ENCODE measurements at places on chromosomes 4 and X.

DNA sequence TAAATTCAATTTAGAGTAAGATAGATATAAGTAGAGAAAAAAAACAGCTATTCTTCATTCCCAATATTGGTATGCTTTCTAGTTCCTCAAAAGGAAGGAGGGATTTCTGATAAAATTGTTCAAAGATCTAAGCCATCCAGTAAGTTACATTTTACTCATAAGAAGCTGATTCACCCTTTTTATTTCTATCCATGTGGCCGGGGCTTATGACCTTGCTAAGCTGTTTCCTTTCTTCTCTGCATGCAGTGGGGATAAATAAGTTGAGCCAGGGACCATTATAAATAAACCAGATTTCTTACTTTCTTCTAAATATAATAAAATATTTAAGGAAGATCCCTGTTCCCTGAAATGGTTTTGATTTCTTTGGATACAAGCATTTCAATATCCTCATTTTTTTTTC lies 502.3 kb downstream of the PDHA2 start:
- no peak overlapping the region for H3K27ac ChIP-seq
- no peaks in the 10 kb centered on the region for H3K27me3 ChIP-seq
- no peaks in the 10 kb centered on the region for H3K36me3 ChIP-seq
- no peaks in the 10 kb centered on the region for H3K4me1 ChIP-seq
- no peak overlapping the region for H3K4me3 ChIP-seq

- no peak for DNase-seq
- no peak overlapping the region for H3K27ac ChIP-seq
- no peaks in the 10 kb centered on the region for H3K36me3 ChIP-seq
- no peaks in the 10 kb centered on the region for H3K4me1 ChIP-seq
- no peak overlapping the region for H3K4me3 ChIP-seq
- no peaks in the 10 kb centered on the region for H3K27me3 ChIP-seq
These were observed 89.1 kb downstream of the TBC1D9 start for GRCh38 chr4:140666889-140667614.

DNA sequence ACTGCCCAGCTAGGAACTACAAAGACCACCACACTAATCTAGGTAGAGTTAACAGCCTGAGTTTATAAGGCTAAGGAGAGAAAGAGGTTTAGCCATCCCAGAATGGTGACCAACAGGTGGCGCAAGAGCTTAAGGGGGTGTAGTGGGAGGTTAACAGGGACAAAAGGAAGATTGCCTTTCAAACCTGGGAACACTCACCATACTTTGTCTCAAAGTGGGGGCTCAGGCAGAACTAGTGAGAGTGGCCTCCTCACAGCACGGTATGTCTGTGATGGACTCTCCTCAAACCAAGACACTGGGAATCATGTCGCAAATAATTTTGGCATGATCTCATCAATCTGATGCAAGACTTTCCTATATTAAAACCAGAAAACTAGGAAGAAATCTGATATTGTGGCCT lies 23.4 kb downstream of the CCNI start:
- H3K27ac ChIP-seq: peak overlapping the region; percentile 54
- H3K27me3 ChIP-seq: no peaks in the 10 kb centered on the region
- peak; percentile 48 for DNase-seq
- peaks cover 87% of the 10 kb centered on the region for H3K36me3 ChIP-seq
- peaks cover 11% of the 10 kb centered on the region for H3K4me1 ChIP-seq

DNA sequence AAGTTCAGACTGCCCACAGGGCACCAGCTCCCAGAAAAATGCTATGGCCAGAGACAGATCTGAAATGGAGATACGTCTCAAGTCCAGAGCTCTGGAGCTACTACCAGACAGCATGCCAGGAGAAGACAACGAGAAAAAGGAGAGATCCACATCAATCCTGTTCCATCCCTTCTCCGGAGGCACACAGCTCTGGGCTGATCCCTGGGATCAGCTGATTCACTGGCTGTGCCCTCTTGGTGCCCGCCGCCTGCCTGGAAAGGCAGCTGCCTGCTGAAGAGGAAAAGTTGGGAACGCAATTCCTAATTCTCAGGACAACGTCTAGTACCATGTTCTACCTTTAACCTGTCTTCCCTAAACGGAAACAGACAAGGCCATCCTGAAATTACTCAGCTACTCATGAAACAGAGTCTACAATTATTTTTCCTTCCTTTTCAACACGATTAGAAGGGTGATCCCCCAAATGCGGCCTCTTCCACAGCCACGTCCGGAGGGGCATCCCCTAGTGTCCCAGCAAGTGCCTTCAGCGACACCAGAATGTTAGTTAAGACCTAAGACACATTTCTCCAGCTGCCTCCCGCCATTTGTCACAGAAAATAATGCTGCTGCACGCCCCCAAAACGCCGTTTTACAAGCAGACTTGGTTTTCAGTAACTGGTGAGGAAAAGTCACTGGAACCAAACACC lies 2.4 kb downstream of the ZFYVE28 start:
- H3K4me1 ChIP-seq: peaks cover 78% of the 10 kb centered on the region
- no peaks in the 10 kb centered on the region for H3K36me3 ChIP-seq
- peak overlapping the region; percentile 8 for H3K27ac ChIP-seq
- DNase-seq: no peak

- DNase-seq: no peak
- no peaks in the 10 kb centered on the region for H3K36me3 ChIP-seq
- peaks cover 15% of the 10 kb centered on the region for H3K4me1 ChIP-seq
- H3K27ac ChIP-seq: no peak overlapping the region
- H3K27me3 ChIP-seq: peaks cover 4% of the 10 kb centered on the region
- H3K4me3 ChIP-seq: no peak overlapping the region
These were observed 3.9 kb downstream of the MAMLD1 start for GRCh38 chrX:150366951-150367545.

DNA sequence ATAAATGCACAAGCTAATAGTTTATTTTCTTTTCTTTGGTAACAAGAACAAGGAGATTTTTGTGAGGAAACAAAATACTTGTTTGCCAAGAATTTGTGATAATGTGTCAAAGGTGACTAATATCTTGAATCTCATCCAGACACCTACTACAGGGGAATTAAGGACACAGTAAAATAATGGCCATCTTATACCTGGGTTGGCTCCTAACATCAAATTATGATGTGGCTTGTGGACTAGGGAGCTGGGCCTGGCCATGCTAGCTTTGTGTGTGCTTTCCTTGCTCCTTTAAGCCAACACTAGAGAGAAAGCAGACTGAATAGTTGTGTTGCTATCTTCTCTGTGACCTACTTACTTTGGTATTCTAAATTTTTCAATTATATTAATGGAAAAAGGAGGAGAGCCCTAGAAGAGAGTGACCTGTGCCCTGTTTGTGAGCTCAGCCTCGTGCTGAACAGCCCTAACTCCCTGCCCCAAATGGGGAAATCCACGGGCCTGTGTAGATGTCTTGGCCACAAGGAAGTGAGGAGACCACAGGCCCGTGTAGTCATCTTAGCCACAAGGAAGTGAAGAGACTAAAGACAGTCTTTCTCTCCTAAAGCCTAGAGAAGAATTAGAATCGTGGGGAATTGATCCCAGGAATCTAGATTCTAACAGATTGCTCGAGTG lies 23.3 kb downstream of the ARHGAP24 start:
- no peak overlapping the region for H3K27ac ChIP-seq
- H3K4me3 ChIP-seq: no peak overlapping the region
- no peaks in the 10 kb centered on the region for H3K4me1 ChIP-seq
- DNase-seq: no peak
- no peaks in the 10 kb centered on the region for H3K36me3 ChIP-seq

- H3K4me1 ChIP-seq: peaks cover 28% of the 10 kb centered on the region
- peak overlapping the region; percentile 89 for H3K4me3 ChIP-seq
- peak; percentile 9 for DNase-seq
- H3K27ac ChIP-seq: peak overlapping the region; percentile 76
- H3K27me3 ChIP-seq: no peaks in the 10 kb centered on the region
- H3K36me3 ChIP-seq: no peaks in the 10 kb centered on the region
These were observed 39.8 kb upstream of the NAP1L5 start for GRCh38 chr4:88737307-88737941.

GRCh38 chr4:86831262-86832130 lies 17.7 kb downstream of the SLC10A6 start:
- no peaks in the 10 kb centered on the region for H3K4me1 ChIP-seq
- no peak overlapping the region for H3K4me3 ChIP-seq
- no peaks in the 10 kb centered on the region for H3K36me3 ChIP-seq
- H3K27ac ChIP-seq: no peak overlapping the region
- H3K27me3 ChIP-seq: no peaks in the 10 kb centered on the region

DNA sequence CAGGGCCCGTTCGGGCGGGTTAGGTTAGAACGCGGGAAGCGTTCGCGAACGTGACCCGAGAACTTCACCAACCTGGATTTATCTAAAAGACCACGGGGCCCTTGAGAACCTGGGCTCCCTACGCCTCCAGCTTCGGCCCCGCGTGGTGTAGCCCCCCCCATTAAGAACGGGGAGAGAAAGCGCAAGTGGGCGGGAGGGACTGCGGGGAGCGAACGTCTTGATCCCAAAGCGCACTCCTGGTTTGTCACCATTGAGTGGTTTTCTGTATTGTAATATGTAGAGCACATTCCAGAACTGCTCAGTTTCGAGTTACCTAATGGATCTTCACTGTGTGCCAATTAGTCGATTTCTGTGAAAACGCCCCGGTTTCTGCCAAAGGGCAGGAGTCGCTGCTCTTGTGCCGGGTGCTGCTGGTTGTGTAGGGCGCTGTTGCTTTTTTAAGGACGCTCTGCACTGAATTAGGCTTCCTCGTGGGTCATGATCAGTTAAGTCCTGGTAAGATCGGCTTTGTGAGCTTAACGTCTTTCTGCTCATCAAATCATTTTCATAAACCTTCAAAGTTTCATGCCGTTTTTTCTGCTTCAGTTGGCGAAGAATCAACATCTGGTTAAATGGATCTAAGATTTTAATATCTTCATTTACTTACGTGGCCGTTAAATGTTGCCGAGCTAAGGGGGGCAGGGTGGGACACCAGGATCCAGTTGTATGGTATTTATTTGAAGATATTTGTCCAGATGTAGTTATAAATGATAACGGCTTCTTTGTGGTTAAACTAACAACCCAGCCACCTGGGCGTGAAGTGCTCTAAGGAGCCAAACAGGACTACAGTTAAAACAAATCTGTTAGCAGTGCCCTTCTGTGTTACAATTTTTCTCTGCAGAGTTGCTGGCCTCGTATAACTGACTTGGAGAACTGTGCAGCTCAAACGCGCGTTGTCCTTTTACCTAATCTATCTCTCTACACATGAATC lies 809 bp downstream of the MND1 start:
- H3K4me1 ChIP-seq: peaks cover 7% of the 10 kb centered on the region
- H3K27ac ChIP-seq: peak overlapping the region; percentile 41
- H3K4me3 ChIP-seq: peak overlapping the region; percentile 89
- H3K27me3 ChIP-seq: peaks cover 6% of the 10 kb centered on the region
- peak; percentile 19 for DNase-seq

Measured in naive thymus-derived CD8-positive, alpha-beta T cell (primary cell).